ENCODE measurements at places on chromosomes 2 and 18. TPM values are rescaled to one million over a fixed set of nuclear protein-coding genes. Genes with fewer than 3 reads are reported as not detected.

DNA sequence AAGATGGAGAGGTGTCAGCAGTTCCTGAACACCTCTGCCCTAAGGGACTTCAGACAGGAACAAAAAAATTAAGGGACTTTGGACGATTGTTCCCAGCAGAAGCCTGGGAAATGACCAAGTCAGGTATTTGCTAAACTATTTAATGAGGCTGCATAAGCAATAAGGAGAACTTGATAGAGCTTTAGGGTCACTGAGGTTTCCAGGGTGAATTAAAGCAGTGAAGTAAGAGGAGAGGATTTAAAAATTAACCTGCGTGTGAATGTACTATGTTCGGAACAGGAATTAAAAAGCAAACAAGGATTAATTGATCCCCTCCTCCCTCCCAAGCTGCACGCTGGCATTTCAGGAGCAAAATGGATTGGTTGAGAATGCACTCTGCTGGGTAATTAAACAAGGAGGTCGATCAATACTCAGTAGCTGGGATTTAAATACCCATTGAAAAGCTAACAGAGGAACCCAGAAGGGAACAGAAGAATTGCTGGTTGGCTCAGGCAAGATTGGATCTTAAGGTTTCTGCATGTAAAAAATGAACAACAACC is 157.2 kb downstream of the RNF152 start:
- DNase-seq: no peak

DNA sequence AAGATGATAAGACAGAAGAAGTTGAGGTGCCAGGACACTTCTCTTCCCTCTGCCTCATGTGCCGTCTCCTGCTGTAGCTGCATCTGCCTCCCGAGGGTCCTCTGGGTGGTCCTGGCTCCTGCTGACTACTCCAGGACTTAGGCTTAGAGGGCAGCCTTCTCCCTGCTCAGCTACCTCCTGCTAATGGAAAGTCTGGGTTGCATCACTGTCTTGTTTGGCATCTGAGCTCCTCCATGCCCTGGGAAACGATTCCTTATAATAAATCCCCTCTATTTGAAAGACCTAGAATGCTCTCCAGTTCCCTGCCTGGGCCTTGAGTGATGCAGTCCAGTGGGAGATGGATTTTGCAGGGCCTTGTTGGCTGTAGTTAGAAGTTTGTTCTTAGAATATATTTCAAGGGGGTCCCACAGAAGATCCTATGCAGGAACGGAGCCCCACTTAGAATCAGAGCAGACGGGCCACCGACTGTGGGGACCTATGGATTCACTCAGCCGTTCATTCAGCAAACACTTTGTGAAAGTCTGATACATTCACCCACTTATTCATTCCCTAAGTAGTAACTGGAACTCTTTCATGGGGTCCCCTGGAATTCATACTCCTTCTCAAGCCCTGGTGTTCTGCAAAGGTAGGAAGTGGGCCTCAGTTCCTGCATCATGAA is 269.8 kb upstream of the HDAC4 start:
- no peak for DNase-seq

The RMDN2 gene
- total RNA-seq: 2.8 TPM

DNA sequence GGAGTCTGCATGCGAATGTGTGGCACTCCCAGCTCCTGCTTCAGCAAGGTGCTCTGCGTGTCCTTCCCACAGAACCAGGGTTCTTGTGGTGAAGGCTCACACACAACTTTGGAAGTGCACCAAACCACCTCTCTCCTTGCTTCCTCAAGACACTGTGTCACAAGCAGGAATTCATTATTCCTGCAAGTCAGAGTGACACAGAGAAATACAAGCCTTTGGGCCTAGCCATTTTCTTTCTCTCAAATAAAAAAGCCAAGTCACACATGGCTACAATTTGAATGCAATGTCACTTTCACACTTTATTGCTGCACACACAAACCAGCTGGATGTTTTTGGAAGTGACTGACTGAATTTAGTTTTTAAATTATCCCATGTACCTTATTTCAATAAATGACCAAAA is 30.1 kb upstream of the THOC1 start:
- no peak for DNase-seq

- DNase-seq: no peak
Measured at GRCh38 chr18:59400407-59400806, 41.3 kb upstream of the LMAN1 start.

- no peak for DNase-seq
Measured at GRCh38 chr2:16330571-16330970, 335.1 kb downstream of the CYRIA start.

DNA sequence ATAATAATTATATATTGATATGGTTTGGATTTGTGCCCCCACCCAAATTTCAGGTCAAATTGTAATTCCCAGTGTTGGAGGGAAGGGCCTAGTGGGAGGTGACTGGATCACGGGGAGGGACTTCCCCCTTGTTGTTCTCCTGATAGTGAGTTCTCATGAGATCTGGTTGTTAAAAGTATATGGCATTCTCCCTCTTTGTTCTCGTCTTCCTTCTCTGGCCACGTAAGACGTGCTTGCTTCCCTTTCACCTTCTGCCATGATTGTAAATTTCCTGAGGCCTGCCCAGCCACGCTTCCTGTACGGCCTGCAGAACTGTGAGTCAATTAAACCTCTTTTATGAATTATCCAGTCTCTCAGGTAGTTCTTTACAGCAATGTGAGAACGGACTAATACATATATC is 88.3 kb downstream of the ROCK2 start:
- DNase-seq: no peak

The GKN2 gene
- not detected for total RNA-seq

DNA sequence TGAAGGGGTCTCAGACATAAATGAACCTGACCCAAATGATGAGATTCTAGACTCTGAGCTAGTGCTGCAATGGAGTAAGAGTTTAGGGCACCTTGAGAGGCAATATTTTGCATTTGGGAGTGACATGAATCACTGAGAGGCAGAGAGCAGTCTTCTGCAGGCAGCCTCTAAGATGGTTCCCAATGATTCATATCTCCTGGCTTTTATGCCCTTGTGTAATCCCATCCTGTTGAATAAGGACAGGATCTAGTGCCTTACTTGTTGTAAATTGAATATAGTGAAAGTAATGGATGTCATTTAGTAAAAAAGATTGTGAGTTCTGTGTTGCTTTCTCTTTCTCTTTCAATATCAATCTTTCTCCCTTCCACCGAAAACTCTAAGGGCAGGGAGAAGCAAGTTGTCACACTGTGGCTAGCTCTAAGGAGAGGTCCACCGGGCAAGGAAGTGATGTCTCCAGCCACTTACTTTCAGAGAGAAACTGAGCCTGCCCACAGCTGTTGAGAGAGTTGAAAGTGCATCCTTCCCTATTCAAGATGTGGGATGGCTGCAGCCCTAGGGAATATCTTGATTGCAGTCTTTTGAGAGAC is 144.7 kb downstream of the TRIB2 start:
- DNase-seq: no peak

The RTP5 gene
- total RNA-seq: not detected

DNA sequence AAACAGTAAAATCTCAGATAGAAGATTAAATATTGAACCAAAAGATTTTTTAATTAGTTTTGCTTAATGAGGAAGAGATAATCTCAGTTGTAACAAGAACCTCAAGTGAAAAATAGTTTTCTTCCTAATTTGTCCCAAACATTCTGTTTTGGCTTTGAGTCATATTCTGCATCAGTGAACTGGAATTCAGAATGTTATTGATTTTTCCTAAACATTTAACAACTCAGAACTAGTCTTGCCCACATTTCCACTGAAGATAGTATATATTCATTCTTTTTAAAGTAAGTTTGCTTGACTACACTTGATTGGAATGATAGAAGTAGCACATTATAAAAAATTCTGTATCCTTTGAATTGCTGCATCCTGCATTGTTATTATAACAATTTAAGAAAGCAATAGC is 85.7 kb upstream of the UGP2 start:
- no peak for DNase-seq
